Aorta (tissue), 5 donors: ENCODE measurements at places on chromosomes 7 and 10. TPM values are rescaled to one million over a fixed set of nuclear protein-coding genes. Genes with fewer than 3 reads are reported as not detected.

Gene ANKRD61
- total RNA-seq = not detected

Gene SLIT1
- total RNA-seq = 0.42 TPM

Gene ZNF804B
- not detected for total RNA-seq

Gene RAB19
- not detected for total RNA-seq

Gene FAM107B
- 31.4 TPM for total RNA-seq

Gene HILPDA
- total RNA-seq = 36.8 TPM

Gene PPP1R3A
- total RNA-seq = not detected

DNA sequence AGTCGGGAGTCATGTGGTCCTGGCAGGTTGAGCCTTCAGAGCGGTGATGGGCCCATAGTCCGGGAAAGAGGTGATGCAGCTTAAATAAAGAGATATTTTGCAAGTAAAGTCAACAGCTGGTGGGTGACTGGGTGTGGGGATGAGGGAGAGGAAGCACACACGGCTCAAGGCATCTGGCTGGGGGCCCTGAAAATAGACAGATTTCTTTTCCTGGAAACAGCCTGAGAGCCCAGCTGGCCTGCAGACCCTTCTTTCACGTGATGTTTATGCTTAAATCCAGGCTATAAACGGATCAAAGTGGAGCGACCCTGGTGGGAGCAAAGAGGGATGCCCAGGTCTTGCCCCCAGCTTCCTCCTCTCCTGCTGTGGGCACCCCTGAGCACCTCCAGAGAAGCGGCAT lies 149.1 kb downstream of the TEX36 start:
- no peak for DNase-seq

DNA sequence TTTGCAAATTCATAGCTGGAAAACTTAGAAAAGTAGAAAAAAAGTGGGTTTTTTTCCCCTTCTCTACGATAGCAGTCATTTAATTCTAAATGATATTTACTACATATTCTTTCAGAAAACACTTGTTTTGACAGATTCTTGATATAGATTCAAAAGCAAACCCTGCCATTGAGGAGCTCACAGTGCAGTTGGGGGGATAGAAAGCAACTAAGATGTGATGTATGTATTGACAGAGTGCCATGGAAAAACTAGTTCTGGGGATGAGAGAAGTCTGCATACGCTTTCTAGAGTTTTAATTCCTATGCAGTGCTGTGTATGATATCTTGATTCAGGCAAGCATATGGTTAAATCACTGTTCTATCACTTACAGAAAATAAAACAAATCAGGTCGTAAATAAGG lies 436.6 kb upstream of the GHITM start:
- DNase-seq = no peak

DNA sequence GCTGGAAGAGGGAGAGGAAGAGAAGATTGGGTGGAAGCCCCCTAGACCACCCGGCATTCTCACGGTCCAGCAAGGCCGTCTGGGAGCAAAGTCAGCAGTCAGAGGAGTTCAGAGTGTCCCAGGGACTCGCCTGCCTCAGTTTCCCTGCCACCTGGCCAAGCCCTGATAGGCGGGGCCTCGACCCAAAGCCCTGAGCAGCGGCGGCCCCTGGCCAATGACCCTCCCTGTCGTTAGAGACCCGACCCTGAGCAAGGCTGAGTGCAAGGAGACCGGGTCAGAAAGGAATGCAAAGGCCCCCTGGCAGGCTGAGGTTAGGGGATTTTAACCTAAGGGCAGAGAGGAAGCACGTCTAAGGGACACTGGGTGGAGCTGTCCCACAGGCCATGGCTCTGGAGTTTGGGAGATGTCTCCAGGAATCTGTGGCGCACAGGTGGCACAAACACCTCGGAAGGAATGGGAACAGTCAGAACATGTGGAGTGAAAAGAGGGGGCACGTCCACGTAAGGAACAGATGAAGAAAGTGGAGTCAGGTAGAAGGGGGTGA lies 196.8 kb upstream of the PDE1C start:
- no peak for DNase-seq

GRCh38 chr10:451021-451471 lies 238.4 kb downstream of the DIP2C start:
- no peak for DNase-seq

DNA sequence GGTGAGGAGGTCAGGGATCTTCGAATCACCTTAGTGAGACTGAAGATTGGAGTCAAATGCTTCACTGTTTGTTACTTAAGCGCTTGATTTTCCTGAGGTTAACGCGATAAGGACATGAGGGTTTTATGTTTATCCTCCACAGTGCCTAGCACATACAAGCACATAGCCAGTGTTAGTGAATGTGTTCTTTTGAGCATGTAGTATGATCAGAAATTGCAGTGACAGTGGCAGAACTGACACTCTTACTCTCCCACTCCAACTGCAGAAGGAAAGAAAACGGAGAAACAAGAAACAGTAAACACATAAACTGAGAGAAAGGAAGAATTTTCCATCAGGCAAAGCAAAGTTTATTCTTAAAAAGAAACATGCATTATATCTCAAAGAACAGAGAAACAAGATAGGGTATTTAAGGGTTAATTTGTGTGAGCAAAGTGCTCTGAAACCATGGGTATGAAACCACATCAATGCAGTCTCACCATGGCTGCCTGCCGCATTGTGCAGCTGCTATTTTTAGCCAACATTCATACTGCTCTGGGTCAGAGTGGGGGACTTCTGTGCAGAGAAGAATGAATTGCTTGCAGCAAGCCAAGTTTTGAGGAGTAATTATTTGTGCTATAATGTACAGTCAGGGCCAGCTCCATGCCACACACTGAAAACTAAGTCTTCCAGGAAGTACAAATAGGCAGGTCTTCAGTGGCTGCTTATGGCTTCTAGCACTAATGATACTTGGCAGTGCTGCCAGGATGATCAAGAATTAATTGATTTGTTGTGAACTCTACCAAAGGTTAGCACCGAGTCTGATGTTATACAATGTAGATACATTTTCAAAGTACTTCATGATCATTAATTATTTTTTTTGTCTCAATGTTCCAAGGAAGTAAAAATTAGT lies 152.0 kb downstream of the MACC1 start:
- DNase-seq = no peak

- DNase-seq = no peak
Observed at GRCh38 chr10:84156768-84157167, 16.8 kb upstream of the GPR15LG start.

- DNase-seq = no peak
Observed at GRCh38 chr10:101995451-101996063, 60.4 kb downstream of the ARMH3 start.

- DNase-seq = no peak
Observed at GRCh38 chr7:147261693-147262092, 1145.1 kb downstream of the CNTNAP2 start.

DNA sequence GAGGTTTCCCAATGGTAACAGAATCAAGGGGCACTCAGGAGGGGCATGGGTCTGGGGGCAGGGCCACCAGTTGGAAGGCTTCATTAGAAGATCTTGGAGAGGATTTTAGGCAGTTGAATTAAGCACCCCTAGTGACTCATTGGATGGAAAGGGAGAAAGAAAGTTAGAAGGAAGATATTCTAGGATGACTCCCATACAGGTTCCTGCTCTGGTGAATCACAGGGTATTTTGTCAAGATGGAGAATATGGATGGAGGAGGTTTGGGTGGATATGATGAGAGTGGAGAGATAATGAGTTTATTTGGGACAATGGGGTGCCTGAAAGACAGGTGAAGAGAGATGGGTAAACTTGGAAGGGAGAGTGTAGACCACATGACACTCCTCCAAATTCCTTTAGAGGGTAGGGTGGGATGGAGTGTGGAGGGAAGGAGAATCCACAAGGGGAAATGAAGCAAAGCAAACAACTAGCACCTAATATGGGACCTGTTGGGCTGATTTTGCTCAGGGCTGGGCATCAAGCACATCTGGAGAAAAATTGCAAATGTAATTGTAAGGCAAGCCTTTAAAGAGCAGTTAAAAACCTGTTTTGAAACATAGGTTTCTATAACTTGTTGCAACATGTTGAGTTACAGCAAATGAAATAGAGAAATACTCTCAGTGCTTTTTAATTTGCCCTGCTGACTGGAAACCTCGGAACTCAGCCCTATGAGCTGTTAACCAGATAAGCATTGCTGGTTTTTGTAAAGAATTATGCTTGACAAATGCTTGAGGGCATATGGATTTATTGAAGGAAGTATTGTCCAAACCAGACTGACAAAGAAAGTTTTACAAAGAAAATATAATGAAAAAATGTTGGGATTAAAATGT lies 2.9 kb upstream of the ENTPD7 start:
- DNase-seq = no peak

DNA sequence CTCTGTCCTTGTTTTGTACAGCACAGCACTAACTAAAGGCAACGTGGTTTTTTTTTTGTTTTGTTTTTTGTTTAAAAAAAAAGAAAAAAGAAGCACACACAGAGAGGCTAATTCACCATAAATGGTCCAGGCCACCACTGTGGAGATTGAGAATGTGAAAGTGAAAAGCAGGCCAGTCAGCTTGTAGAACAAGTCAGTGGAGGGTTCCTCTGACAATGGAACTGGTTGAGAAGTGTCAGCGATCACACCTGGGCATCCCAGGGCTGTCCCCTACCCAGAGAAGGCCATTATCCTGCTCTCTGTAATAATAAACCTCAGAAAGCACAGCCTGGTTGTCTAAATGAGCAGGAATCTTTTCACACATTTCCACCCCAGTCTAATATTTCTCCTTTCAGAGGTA lies 119.6 kb upstream of the ZNF438 start:
- DNase-seq = no peak

- DNase-seq = peak; percentile 52
Observed at GRCh38 chr7:46015107-46015868, 94.2 kb upstream of the IGFBP3 start.

DNA sequence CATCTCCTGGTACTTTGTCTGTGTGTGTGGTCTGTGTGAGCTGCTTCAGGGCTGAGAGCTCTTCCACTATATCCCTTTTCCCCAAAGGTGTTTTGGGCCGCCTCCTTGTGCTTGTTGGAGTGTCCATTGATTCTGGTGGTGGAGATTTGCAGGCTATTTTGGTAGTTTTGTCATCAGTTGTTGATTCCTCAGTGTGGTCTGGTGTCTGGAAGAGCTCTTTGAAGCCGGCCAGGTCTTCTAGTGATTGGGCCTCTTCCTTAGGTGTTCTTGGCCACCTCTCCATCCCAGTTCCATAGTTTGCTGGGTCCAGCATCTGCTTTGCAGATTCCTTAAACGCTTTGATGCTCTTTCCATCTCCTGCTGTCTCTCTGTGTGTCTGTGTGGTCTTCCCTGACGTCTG lies 20.8 kb downstream of the MKI67 start:
- DNase-seq = no peak

DNA sequence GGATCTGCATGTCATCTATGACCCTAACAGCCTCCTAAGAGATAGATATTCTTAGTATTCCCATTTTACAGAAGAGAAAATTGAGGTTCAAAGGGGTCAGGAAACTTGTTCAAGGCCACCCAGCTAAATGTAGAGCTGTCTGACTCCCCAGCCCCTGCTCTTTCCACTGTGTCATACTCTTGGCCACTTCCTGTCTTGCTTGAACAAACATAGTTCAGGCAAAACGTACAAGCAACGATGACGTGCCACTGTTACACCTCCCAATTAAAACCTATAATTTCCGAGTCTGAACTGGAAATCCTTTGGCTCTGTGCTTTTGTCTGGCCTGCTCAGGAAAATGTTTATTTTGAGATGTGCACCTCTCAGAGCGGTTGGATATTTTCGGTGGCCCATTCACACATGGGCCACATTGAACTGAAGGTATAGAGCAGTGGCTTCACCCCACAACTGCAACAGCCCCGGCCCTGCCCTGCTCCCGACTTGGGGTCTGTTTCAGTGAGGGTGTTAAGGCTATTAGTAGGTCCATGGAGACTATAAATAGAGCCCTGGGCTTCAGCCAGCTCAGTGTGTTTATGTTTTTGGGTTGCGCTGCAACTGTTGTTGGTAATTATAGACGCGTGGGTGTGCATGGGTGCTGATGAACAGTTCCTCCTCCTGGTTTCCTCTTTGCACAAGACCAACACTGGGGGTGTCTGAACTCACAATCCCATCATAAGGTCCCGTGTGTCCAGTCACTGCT lies 172.3 kb upstream of the ADO start:
- peak; percentile 64 for DNase-seq

DNA sequence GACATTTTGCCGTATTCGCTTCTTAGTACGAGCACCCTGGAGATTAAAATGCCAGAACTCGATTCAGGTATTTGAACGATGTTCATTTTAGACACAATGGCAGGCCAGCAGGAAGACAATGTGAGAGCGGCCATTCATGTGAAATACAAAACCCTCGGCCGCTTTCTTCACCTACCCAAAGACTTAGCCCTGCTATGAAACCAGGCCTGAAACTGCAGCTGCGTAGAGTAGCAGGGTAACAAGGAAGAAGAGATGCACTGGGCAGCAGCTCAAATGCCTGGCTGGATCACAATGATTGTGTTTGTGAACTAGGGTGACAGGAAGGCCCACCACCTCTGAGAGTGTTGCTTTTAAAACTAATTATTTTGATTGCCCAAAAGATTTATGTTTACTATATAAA lies 234.8 kb downstream of the TRIL start:
- no peak for DNase-seq

GRCh38 chr10:71268758-71269157 lies 50.3 kb upstream of the SLC29A3 start:
- no peak for DNase-seq

DNA sequence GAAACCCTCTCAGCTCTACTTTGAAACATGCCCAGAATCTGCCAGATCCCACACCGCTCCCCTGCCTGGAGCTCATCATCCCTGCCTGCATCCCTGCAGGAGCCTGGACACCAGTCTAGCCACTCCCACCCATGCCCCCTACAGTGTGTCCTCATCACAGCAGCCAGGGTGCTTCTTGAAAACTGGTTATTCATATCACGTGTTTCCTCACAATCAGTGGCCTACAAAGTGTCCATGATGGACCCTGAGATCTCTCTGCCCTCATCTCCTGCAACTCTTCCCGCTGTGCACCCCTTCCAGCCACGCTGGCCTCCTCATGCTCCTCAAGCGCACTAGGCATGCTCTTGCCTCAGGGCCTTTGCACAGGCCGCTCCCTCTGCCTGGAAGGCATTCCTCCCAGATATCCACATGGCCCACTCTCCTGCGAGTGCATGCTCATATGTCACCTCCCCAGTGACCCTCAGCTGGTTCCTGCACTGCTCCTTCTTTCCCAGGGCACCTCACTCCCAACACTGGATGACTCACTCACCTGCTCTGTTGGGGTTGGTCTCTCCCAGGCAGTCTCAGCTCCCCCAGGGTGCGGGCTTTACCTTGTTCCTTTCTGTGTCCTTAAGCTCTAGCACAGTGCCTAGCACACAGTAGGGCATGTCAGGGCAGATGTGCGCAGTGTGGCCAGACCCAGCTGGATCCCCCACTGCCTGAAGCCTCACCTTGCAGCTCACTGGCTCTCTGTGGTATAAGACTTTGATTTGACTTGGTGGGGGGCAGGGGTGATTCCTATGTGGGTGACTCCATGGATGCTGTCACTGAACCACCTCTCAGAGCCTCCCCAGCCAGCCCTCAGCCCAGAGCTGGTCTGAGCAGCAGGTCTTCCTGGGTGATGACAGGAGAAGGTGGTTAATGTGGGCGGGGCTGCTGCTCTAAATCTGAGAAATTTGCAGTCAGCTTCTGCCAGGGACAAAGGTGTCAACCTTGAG lies 37.3 kb downstream of the CDH23 start:
- DNase-seq = no peak

GRCh38 chr7:148121847-148122246 lies 468.7 kb upstream of the C7orf33 start:
- no peak for DNase-seq

- no peak for DNase-seq
Observed at GRCh38 chr10:58399410-58399809, 14.2 kb downstream of the TFAM start.

- DNase-seq = no peak
Observed at GRCh38 chr7:40311307-40311706, 176.5 kb downstream of the SUGCT start.

GRCh38 chr7:138316421-138317043 lies 143.5 kb upstream of the TRIM24 start:
- DNase-seq = no peak
